SW480 (cell line): ENCODE measurements at places on chromosomes 1 and 21.

- peak; percentile 59 for DNase-seq
These were observed 135.9 kb downstream of the TM2D1 start for GRCh38 chr1:61588736-61589672.

- DNase-seq: no peak
These were observed 862.6 kb downstream of the USP25 start for GRCh38 chr21:16592381-16592780.

DNA sequence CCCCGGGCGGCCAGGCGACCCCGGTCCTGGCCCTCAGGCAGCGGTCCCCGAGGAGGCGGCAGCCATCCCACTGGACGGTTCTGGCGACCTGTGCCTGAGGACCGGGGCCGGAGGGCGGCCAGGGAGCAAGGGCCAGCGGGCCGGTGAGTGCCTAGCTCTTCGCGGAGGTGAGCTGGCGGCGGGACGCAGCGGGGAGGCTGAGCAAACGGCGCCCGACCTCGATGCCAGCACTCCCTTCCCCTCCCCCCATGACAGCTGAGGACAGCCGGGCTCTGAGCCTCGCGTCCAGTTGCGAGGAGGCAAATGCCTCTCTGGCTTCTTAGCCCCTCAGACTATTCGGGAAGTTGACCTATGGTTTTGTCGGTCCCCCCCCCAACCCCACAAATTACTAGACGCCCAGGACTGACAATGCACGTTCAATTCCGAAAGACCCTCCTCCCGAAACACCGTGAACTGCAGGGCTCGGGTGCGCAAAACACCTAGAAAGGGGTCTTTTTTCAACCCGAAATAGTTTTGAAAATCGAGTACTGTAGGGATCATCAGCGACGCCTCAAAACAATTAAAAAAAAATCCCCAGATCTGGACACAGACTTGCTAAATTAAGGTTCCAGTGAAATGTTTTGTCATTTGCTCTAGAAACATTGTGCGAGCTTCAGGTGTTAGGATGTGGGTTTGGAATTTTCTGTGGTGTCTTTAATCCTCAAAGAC lies 8.3 kb downstream of the CDKN2C start:
- DNase-seq: peak; percentile 82

- DNase-seq: no peak
These were observed 178.9 kb upstream of the C1orf105 start for GRCh38 chr1:172241540-172241939.
